ENCODE measurements at places on chromosomes 1 and 21. TPM values are rescaled to one million over a fixed set of nuclear protein-coding genes. Genes with fewer than 3 reads are reported as not detected.

The MEX3A gene
- 46.7 TPM for polyA plus RNA-seq

The CD101 gene
- 3.6 TPM for polyA plus RNA-seq

The MYOC gene
- 0.10 TPM for polyA plus RNA-seq

The ACTL8 gene
- not detected for polyA plus RNA-seq

The SPRR2A gene
- not detected for polyA plus RNA-seq

The NR1I3 gene
- polyA plus RNA-seq, result 3.6 TPM

The OR2L13 gene
- polyA plus RNA-seq, result not detected

The ILDR2 gene
- polyA plus RNA-seq, result 20.6 TPM

The JAM2 gene
- polyA plus RNA-seq, result 14.1 TPM

The NBPF6 gene
- not detected for polyA plus RNA-seq

The IL19 gene
- 1.0 TPM for polyA plus RNA-seq

The OR2L5 gene
- not detected for polyA plus RNA-seq

The TRIM67 gene
- 0.15 TPM for polyA plus RNA-seq

The CHAF1B gene
- polyA plus RNA-seq, result 11.4 TPM

The CLDN17 gene
- not detected for polyA plus RNA-seq

The ZMYND12 gene
- polyA plus RNA-seq, result 5.1 TPM

The CCSAP gene
- polyA plus RNA-seq, result 11.2 TPM

The PRKAB2 gene
- 28.7 TPM for polyA plus RNA-seq

The TIMM17A gene
- 73.1 TPM for polyA plus RNA-seq

The RNF220 gene
- polyA plus RNA-seq, result 80.5 TPM

The KIF14 gene
- 12.4 TPM for polyA plus RNA-seq
